Muscle of arm (tissue), 14 donors: ENCODE measurements at places on chromosomes 2 and 18.

DNA sequence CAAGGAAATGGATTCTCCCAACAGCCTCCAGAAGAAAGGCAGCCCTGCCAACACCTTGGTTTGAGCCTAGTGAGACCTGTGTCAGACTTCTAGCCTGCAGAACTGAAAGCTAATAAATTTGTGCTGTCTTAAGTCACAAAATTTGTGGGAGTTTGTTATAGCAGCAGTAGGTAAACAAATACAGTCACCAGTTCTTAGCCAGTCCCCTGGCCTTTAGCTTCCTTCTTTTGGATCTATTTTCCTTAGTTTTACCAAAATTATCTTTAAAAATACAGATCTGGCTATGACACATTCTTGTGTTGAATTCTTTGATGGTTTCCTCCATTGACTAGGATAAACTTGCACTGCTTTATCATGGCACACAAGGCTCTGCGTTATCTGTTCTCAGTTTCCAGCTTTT is 697.9 kb upstream of the FANCL start:
- DNase-seq, result no peak

- no peak for DNase-seq
Measured at GRCh38 chr2:126558029-126558428, 97.9 kb upstream of the GYPC start.

DNA sequence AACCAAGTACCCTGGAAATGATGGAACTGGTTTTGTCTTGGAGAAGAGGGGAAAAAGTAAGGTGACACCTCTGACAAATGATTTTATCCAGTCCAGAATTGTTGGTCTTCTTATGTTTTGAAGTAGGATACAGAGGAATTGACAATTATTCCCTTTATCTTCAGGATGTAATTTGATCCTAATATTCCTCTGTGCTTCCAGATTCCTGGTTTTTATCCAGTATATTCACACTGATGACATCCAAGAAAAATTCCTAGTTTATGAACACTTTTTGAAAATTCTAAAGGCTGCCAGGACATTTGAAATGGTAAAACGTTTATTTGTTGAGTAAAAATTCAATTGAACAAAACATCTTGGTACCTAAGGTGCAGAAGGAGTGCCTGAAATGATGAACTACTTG is 22.2 kb upstream of the ETAA1 start:
- DNase-seq, result no peak

GRCh38 chr2:62661263-62661635 is 44.3 kb upstream of the EHBP1 start:
- no peak for DNase-seq

DNA sequence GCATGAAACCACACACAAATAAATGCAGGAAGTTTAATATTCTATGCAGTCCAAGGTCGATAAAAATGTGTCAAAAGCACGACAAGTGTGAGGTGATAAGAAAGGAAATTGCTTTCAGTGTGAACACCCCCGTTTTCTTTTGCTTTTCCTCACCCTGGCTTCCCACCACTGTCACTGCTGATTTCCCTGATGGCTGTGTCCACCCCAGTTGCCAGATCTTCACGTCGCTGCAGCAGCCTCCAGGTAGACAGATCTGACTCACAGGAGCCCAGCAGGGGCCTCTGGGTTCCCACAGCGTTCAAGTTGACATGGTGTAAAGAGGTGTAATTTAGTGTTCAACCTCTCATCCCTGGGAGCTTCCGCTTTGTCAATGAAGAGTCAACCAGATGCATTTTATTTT is 128.0 kb upstream of the TACR1 start:
- DNase-seq, result no peak

DNA sequence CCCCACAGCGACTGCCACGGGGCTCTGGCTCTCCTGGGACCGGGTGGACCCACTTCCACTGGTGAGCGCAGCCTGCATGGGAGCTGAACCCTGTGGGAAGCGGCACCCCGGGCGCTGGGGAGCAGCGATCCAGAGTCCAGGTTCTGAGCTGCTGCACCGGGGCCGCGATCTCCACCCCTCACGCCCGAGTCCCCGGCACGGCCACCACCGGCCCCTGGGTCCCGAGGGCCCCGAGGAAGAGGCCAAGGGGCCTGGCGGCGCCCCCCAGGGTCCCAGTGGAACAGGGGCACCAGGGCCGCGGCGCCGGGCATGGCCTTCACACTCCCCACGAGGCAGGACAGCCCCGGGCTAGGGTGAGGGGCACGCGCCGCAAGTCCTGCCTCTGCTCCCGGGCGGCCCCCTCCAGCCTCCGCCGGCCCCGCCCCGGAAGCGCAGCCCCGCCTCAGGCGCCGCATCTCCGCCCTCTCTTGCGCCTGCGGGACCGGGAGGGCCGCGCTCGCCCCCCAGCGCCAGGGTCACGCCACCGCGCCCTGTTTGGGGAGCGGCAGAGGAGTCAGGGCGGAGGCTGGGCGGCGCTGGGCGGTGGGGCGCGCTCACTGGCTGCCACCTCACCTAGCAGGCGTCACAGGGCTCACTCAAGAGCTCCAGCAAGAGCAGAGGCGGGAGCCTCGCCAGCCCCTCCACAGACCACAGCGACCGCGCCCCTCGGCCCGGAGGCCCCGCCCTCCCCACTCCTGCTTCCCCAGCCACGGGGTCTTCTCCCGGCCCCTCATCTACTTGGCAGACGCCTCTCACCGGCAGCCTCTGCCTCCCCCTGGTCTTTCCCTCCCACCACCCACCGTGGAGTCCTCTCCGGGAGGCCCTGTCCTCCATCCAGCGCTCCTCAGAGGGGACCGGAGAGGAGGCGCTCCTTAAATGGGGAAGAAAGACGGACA is 26.8 kb downstream of the THAP4 start:
- peak; percentile 56 for DNase-seq
